ENCODE measurements at places on chromosomes 2 and 18.

GRCh38 chr2:3042601-3043585, 334.7 kb downstream of the EIPR1 start:
- DNase-seq = no peak

DNA sequence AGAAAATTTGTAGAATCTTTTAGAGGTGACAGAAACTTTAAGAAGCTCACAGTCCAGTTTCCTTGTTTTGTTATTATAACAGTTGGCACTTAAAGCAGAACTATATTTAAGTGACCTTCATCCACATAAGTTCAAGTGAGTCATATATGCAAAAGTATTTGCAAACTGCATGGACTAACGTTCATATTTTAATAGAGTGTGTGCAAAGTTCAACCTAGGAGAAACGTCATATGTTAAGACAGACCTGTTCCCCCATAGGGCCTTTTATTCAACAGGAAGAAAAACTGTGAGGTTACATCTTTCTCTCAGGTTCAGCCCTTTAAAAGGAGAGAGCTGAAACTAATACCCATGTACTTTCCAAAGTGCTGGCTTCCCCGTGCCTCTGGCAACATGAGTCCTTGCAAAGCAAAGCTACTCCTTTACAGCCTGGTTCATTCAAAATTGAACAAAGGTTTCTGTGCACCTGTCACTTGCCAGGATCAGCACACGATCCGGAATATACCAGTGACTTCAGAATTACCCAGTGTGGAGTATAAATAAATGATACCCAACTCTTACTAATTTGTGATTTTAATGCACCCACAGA, 280.0 kb upstream of the RAB12 start:
- no peak for DNase-seq

DNA sequence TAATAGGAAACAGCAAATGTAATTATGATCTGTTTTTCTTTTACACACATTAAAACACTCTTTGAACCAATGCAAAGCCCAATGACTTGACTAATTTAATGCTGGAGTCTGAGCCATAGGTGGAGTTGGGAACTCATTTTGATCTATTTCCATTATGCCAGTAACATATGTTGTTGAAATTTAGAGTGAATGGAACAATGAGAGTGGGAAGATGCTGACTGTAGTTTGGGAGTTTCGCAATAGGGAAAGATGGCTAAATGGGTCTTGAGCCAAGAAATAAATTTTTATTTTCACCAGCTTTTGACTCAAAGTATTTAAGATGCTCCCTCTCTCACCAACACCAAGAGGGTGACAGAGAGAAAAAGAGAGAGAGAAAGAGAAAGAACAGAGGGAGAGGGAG, 246.7 kb downstream of the DLGAP1 start:
- no peak for DNase-seq

DNA sequence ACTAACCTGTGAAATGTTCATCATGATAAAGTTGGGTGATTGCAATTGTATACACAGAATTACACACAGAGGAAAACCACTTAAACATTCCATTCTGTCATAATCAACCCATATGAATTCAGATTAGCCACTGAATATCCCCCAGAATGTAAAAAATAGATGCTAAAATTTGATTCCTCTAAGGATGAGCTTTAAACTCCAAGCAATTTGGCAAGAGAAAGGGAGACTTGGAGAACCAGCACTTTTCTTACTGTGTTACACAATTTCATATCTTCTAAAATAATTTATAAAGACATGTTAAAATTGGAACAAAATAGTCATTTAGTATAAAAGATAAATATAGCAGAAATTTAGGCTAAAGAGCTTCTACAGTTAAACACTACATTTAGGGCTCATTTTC, 146.3 kb upstream of the LMAN1 start:
- no peak for DNase-seq
